Stimulated activated CD4-positive, alpha-beta T cell treated with anti-CD3 and anti-CD28 coated beads, Interleukin-12 subunit alpha, Interleukin-12 subunit beta, amount 100 ng/mL, for 24 hours (primary cell): ENCODE measurements at places on chromosomes 4 and X.
A peak's percentile ranks its signal among the peaks of the same experiment; 100 is the strongest.

GRCh38 chr4:177393236-177393635 is 49.0 kb downstream of the AGA start:
- DNase-seq: no peak

DNA sequence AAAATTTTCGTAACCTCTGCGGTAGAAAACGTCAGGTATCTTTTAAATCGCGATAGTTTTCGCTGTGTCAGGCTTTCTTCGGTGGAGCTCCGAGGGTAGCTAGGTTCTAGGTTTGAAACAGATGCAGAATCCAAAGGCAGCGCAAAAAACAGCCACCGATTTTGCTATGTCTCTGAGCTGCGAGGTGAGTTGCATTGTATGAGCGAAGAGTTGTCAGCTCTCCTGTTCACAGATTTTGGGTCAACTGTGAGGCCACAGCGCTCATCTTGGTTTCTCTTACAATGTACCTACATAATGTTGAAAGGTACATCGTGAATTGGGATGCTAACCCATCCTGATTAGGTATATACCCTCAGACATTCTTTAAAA is 486 bp downstream of the CLCN3 start:
- DNase-seq: no peak

DNA sequence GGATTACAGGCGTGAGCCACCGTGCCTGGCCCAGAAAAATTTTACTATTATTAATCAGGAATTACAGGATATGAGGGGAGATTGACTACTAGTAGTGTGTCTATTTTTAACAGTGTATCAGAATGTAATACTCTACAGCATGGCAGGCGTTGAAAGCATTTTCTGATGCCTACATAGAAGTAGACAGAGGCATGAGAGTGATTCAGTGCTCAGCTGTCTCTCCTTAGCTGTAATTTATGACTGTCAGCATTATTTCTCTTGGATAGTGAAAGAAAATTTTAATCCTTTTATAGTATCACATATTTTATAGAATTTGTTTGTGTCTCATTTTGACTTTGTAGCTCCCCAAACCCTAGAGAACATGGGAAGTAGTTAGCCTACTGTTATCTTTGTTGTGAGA is 20.7 kb downstream of the ARHGAP24 start:
- no peak for DNase-seq

DNA sequence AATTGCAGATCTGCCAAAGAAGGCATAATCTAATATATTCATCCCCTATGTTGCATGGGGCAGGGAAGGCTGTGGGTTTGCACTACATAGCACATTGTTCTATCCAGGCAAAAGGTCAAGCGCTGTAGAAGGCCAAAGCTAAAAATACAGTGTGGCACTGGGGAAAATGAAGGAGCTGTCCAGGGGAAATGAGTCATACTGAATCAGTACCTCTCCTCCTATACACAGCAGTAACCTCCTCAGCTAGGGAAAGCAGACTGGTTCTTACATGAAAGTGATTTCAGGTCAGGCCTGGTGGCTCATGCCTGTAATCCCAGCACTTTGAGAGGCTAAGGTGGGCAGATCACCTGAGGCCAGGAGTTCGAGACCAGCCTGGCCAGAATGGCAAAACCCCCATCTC is 31.0 kb upstream of the SLC25A4 start:
- no peak for DNase-seq

DNA sequence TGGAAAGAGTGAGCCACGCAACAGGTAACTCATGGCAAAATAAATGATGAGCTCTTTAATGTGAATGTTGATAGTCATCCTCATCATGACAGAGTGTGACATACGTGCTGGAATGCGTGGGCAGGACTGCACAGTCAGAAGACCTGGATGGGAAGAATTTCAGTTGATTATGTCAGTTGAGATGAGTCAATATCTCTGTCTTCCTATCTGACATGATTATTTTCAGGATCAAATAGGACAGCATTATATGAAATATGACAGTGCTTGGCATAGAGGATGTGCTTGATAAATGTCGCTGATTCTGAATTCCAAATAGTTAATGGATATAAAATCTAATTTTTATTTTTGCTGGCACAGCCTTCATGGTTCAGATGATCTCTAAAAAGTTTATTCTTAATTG is 95.1 kb downstream of the IL15 start:
- no peak for DNase-seq

DNA sequence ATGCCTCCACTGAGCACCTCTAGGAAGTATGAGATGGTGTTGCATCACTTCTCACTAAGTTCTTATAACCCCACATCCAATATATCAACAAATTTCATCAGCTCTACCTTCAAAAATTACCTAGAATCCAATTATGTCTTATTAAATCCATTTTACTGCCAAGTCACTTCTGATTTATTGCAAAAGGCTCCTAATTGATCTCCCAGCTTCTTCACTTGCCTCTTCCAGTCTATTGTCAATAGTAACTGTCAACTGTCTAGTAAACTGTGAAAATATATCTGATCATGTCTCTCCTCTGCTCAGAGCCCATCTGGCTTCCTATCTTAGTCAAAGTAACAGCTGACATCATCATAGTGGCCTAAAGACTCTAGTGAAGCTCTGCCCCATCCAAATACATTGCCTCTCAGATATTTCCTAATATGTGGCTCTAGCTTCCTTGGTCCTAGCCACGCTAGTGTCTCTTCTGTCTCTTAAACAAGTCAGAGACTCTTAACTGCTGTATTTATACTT is 414.5 kb upstream of the ATOH1 start:
- DNase-seq: no peak

- DNase-seq: no peak
These were observed 100.7 kb downstream of the PTTG2 start for GRCh38 chr4:38060829-38061431.

- DNase-seq: no peak
These were observed 127.3 kb downstream of the MAD2L1 start for GRCh38 chr4:119939071-119939995.

DNA sequence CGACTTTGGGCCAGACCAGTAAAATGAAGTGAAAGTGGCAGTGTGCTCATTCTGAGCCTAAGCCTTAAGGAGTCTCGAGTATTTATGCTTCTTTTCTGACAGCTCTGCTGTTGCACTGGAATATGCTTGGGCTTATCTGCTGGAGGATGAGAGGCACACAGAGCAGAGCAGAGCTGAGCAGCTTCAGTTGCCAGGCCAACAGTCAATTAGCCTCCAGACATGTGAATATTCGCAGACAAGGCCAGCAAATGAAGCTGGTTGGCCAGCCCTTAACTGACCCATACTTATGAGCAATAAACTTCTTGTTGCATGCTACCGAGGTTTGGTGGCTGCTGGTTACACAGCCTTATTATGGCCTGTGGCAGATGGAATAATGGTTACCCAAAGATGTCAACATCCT is 203.0 kb upstream of the GEMIN8 start:
- DNase-seq: no peak

- DNase-seq: no peak
These were observed 333.3 kb downstream of the ANK2 start for GRCh38 chr4:113382704-113383103.

GRCh38 chrX:113124693-113125092 is 284.1 kb upstream of the AMOT start:
- no peak for DNase-seq

GRCh38 chr4:5292101-5292500 is 240.8 kb downstream of the STK32B start:
- no peak for DNase-seq

GRCh38 chr4:100117750-100118149 is 72.5 kb downstream of the DDIT4L start:
- no peak for DNase-seq

- DNase-seq: no peak
These were observed 187.3 kb upstream of the INTU start for GRCh38 chr4:127445471-127445870.

DNA sequence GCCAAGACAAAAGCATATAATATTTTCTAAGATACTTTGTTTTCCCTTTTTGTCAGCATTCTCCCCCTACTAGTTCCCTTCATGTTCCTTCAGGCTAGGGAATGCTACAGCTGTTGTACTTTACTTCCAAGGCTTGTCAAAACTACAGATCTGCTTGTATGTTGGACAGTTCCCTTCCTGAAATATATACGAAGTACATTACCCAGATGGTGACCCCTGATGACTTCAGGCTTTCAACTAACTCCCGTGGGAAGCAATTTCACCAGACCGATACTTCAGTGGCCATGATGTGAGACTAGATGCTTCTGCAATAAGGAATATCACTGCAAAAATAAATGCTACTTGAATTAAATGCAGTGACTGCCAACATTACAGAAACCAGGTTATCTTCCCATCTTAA is 332.8 kb downstream of the SH2D1A start:
- no peak for DNase-seq

GRCh38 chr4:5999356-5999755 is 18.9 kb downstream of the C4orf50 start:
- no peak for DNase-seq

- DNase-seq: no peak
These were observed 34.4 kb upstream of the SH3RF1 start for GRCh38 chr4:169305173-169305572.

DNA sequence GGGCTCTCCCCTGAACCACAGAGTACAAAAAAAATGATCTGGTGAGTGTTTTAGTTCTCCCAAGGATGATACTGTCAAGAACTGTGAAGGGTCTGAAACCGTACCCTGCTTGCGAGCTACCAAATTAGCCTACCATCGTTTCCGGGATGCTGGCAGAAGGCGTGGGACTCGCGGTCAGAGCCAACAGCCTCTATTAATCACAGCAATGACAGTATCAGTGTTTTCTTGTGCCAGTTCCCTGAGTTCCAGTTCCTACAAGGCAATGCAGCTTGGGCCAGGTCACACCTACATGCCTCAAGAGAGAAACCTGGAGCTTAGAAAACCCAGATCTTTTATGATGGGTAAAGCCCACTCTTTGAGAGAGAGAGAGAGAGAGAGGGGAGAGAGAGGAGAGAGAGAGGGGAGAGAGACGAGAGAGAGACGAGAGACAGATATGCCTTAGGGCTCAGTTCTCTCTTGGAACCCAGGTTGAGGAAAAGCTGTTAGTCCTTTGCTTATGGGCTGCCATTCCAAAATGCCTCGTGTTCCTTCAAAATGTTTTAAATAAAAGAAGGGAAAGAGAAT is 327.8 kb downstream of the ARHGAP10 start:
- DNase-seq: no peak

- no peak for DNase-seq
These were observed 92.8 kb downstream of the CBR4 start for GRCh38 chr4:168917138-168917779.

GRCh38 chr4:79197275-79198009 is 128.4 kb downstream of the NAA11 start:
- DNase-seq: no peak

GRCh38 chr4:151489462-151490203 is 80.7 kb downstream of the FHIP1A start:
- DNase-seq: no peak

DNA sequence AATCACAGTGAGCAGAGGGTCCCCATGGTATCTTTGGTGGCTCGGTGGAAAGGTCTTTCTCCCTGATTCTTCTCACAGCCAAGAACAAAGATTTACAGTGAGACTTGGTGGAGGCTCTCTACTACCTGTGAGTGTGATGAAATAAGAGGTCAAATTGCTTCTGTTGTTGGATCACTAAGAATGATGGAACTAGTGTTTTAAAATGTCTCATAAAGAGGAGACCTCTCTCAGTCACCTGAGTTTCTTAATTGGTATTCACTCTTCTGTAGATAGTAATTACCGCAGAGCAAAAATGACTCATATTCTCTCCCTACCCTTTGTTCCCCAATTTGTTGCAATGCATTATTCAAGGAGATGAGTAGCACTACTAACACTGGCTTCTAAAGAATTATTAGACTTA is 100.9 kb upstream of the TBC1D9 start:
- no peak for DNase-seq

GRCh38 chr4:187744911-187745310 is 250.7 kb upstream of the ZFP42 start:
- no peak for DNase-seq

GRCh38 chr4:70623323-70623722 is 5.2 kb upstream of the ENAM start:
- no peak for DNase-seq

DNA sequence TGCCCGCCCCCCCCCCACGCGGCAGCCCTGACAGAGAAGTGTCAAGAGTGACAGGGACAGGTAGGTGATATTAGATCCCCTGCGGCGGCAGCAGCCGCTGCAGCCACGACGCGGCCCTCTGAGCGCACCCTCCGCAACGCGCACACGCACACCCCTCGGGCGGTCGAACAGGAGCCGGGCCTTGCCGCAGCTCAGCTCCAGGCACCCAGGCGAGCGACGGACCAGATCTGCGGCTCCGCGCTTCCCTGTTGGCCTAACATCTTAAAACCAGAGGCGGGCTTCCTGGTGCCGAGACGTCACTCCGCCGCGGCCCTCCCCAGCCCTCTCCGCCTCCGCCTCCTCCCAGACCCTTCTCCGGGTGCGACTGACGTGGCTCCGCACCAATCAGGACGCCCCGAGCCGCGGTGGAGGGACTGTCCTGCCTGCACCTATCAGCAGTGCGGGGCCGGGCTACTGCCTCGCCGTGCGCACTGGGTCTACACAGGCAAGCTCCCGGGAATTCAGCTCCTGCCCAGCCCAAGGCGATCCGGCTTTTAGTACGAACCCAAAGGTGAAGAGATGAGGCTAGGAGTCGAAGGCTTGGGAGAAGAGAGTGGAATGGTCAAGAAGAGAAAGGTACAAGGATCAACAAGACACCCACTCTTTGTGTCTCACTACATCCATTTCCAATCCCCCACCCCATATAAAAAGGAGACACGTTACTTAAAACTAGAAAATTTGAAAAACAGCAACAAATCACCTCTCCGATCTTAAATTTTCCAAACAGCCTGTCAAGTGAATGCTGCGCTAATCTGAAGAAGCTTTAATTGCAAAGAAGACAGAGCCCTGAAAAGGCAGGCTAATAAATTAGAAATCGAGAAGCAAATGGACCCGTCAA is at the start of gene PITX2:
Gene PITX2 (minus strand): TSS at position 237 of the 877 bp plus-strand sequence. CDS start 617 bp downstream, outside the sequence.
- DNase-seq: peak; percentile 57

- DNase-seq: no peak
These were observed 95.9 kb downstream of the WDFY3 start for GRCh38 chr4:84870398-84871163.

- no peak for DNase-seq
These were observed 22.7 kb upstream of the INTS6L start for GRCh38 chrX:135497736-135498135.

DNA sequence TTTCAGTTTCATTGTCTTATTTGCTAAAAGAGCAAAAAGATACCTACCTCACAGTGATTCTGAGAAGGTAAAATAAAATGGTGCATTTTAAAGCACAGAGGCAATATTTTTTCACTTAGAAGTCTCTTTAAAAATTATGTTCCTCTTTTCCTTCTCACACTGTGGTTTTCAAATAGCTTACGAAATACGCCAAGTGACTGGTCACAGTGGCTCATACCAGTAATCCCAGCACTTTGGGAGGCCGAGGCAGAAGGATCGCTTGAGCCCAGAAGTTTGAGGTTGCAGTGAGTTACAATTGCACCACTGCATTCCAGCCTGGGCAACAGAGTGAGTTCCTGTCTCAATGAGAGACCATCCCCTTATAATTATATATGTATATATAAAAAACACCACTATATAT is 372.6 kb downstream of the FBXO8 start:
- DNase-seq: no peak

- no peak for DNase-seq
These were observed 473.0 kb downstream of the SPRY1 start for GRCh38 chr4:123869286-123870215.

- no peak for DNase-seq
These were observed 1.2 kb upstream of the QDPR start for GRCh38 chr4:17512973-17513665.
